ENCODE measurements at places on chromosomes 4 and X. TPM values are rescaled to one million over a fixed set of nuclear protein-coding genes. Genes with fewer than 3 reads are reported as not detected.
A peak's percentile ranks its signal among the peaks of the same experiment; 100 is the strongest.

- DNase-seq = no peak
Observed at GRCh38 chrX:136608295-136608933, 39.5 kb upstream of the CD40LG start.

DNA sequence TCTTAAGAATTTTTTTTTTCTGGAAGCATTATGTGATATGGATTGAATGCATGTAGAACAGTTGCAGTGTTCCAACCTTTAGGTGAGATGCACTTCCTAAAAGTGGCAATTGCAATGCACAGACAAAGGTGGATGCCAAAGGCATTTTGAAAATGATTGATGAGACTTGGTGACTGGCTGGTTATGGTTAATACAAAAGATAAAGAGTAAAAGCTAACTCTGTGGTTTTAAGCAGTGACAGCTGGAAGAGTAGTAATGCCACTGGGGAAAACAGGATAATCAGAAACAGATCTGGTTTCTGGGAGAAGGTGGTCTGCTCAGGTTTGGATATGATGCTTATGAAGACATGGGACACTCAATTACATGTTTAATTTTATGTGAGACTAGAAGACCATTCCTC lies 345.6 kb downstream of the RPA4 start:
- DNase-seq = no peak

DNA sequence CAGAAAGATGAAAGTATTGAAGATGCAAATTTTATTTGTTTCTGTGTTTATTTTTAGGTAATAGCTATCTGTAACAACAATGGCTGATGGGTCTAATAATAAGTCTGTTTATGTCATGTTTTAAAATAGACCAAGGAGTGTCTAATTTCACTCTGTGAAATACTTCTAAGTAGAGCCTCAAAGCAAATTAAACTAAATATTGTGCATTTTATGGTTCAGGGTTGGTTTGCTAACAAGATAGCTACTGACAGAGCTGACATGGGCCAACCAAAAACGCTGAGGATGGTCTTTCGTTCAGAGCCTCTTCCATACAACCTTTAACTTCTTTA lies 437.6 kb upstream of the CTSO start:
- no peak for DNase-seq

DNA sequence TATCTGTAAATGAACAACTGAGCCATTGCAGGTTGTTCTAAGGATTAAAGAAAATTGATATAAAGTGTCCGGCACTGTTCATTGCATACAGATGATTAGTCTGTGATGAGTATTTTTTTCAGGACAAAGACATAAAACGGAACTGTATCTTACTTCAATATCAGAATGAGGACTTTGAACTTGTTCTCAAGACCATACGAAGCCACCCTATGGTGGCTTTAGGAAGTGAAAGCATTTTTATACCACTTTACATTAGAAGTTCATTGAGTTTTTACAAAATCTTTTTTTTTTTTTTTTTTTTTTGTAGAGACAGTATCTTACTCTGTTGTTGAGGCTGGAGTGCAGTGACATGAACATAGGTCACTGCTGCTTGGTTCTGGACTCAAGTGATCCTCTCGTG lies 45.2 kb upstream of the TRIM2 start:
- no peak for DNase-seq

GRCh38 chr4:42306221-42307109 lies 90.8 kb upstream of the SHISA3 start:
- DNase-seq = no peak

- DNase-seq = no peak
Observed at GRCh38 chrX:144849141-144849540, 398.2 kb upstream of the SPANXN1 start.

GRCh38 chrX:11792461-11793421 lies 34.7 kb downstream of the MSL3 start:
- no peak for DNase-seq

GRCh38 chr4:15336410-15337167 lies 91.2 kb upstream of the C1QTNF7 start:
- peak; percentile 92 for DNase-seq

DNA sequence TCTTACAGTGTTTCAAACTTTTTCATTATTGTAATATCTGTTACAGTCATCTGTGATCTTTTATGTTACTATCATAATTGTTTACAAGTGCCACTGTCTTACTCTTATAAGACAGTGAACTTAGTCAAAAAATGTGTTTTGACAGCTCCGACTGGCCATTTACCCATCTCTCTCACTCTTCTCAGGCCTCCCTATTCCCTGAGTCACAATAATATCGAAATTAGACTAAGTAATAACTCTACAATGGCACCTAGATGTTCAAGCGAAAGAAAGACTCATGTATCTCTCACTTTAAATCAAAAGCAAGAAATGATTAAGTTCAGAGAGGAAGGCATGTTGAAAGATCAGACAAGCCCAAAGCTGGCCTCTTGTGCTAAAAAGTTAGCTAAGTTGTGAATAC lies 184.2 kb downstream of the CDS1 start:
- DNase-seq = no peak

DNA sequence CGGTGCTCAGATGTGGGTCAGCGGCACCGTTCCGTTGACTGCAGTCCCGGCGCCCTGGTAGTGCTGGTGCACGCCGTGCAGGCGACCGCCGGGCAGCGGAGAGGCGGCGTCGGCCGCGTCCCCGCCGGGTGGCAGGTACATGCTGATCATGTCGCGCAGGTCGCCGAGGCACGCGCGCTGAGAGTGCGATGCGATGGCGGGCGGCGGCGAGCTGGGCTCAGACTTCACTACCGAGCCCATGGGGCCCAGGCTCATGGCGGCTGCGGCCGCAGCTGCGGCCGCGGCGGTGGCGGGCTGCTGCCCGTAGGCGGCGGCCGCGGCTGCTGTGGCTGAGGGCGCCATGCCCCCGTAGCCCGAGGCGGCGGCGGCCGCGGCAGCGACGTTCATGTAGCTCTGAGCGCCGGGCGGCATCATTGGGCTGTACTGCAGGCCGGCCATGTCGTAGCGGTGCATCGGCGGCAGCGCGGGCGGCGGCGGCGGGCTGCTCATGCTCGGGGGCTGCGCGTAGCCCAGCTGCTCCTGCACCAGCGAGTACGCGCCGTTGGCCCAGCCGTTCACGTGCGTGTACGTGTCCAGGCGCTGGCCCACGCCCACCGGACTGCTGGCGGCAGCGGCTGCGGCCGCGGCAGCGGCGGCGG lies 1.0 kb downstream of the SOX3 start:
- DNase-seq = peak; percentile 7

- DNase-seq = peak; percentile 65
Observed at GRCh38 chr4:75821966-75822365, 80.3 kb downstream of the PPEF2 start.

CXCL3 gene
- total RNA-seq = not detected

MTHFD2L gene
- total RNA-seq = 9.2 TPM

KLHL13 gene
- total RNA-seq = 13.6 TPM

NPNT gene
- not detected for total RNA-seq
